ENCODE measurements at places on chromosomes 4 and X.
A peak's percentile ranks its signal among the peaks of the same experiment; 100 is the strongest.

DNA sequence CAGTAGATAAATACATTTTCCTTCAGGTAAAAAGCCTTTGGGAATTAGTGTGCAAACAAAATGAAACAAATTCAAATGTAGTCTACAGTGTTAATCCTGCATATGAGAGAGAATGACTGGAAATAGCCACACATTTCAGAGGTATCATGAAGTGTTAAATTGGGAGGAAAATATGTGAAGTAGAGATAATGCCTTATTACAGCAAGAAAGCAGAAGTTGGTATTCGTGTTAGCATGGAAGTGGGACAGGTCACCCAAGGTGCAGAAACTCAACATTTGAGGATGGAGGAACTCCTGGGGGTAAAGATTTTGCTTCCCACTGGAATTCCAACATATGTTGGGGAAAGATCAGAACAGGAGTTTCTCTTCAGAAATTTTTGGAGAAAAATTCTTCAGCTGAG, 51.3 kb downstream of the EMCN start:
- no peak for DNase-seq

GRCh38 chrX:18422325-18422724, 3.1 kb upstream of the CDKL5 start:
- no peak for DNase-seq

DNA sequence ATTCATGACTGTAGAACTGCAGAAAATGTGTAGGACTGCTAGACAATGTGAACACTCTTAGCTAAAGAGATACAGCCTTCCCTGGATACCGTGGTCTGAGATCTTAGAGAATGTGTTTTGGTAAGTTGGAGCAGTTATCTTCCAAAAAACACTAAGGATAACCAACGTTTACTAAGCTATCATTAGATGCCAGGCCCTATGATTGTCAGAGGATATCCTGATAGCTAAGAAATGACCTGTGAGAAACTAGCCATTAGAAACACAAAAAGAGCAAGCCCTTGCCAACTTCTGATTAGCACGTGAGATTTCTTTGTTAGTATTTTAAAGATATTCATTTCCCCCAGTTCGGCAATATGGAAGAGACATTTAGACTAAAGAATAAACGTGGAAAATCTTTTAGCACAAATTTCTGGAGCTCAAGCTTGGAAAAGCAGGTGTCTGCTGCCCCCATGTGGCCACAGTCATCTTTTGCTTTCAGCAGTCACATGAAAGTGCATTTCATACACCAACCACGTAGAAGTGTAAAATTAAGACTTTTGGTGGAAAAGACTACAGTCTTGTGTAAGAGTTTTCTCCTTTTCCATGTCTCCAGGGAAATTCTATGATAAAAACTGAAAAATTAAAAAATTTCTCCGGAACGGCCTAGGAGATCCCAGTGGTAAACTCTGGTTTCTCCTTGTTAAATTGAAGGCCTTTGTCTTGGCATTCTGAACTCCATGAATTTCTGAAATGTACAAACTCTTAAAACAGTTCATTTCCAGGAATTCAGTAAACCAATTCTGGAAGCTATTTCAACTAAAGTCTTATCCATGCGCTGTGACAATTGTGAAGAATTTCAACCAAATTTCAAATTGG, 136.4 kb downstream of the ZNF674 start:
- peak; percentile 48 for DNase-seq

GRCh38 chr4:150960079-150960478, 55.0 kb downstream of the LRBA start:
- no peak for DNase-seq

- no peak for DNase-seq
These were observed at the start of gene AWAT2 for GRCh38 chrX:70049925-70050324. AWAT2 (minus strand) TSS chrX:70049938; CDS start chrX:70049932, 6 bp downstream.

- no peak for DNase-seq
These were observed 1.1 kb downstream of the UVSSA start for GRCh38 chr4:1348014-1348513.

- DNase-seq: no peak
These were observed 4.4 kb upstream of the FAM184B start for GRCh38 chr4:17785858-17786257.

- DNase-seq: no peak
These were observed 43.1 kb downstream of the ATP11C start for GRCh38 chrX:139889760-139890159.

DNA sequence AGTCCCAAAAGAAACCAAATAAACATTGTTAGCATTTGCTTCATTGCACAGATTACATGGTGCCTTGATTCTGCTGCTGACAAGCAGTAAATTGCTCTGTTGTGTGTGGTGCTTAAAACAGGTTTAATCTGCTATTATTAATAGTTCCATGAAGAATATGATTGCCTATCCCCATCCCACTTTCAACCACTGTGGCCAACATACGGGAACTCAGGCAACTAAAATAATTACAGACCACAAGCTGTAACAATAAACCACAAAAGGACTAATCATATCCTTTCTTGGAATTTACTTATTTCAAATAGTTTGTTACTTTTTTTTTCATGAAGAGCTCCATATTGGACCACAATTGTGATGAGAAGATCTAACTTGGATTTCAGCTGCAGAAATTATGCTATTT, 131.5 kb downstream of the PACRGL start:
- no peak for DNase-seq

- DNase-seq: no peak
These were observed 19.5 kb upstream of the SYTL5 start for GRCh38 chrX:37986893-37987292.

DNA sequence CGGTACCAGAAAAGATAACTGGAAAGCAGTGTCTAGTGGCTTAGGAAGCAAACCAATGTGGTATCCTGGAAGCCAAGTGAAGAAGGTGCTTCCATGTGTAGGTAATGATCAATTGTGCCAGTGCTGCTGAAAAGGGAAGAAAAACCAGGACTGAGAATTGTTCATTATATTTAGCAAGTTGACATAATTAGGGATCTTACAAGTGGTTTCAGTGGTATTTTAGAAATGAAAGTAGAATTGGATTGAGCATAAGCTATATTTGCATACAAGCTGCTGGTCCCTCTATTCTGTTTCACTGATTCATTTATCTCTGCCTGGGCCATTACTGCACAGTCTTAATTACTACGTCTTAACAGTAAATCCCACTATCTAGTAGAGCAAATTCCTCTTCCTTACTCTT, 32.3 kb downstream of the PRDM8 start:
- no peak for DNase-seq

GRCh38 chr4:80058740-80059139, 14.3 kb downstream of the ANTXR2 start:
- DNase-seq: no peak

DNA sequence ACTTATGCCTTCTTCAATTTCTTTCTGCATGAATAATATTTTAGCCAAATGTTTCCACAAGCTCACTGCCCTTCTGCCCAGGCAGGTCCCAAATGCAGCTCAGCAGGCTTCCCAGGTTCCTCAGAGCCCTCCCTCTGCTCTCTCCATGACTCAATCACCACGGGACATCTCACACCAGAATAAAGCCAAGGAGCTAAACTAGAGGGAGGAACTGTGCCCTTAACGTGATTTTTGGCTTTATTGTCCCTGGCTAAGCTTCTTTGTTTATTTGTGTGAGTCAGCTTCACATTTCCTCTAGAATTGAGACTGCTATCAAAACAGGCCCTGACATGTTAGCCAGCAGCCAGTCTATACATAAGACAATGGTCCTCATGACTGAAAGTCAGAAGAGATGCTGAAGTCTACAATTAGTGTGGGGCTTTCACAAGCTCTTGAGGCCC, 186.4 kb upstream of the GALNT7 start:
- DNase-seq: no peak

DNA sequence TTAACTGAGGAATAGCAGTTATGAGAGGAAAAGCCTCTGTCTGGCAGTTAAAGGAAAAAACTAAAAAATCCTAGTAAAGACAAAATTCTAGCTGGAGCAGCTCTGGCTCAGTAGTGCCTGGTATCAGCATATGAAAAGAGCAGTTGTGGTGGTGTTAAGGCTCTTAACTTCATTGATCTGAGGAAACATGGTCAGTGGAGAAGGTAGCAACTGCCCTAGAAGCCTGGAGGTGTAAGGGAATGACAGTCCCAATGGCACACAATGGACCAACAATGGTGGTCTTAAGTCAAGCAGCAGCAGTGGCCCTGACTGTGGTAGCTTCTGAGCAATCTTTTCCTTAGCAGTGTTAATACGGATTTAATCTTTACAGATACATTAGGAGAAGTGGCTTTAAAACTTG, 189.6 kb upstream of the POF1B start:
- DNase-seq: no peak

- no peak for DNase-seq
These were observed 48.2 kb downstream of the HADH start for GRCh38 chr4:108037884-108038283.

GRCh38 chrX:68273887-68274286, 159.4 kb downstream of the OPHN1 start:
- DNase-seq: no peak

DNA sequence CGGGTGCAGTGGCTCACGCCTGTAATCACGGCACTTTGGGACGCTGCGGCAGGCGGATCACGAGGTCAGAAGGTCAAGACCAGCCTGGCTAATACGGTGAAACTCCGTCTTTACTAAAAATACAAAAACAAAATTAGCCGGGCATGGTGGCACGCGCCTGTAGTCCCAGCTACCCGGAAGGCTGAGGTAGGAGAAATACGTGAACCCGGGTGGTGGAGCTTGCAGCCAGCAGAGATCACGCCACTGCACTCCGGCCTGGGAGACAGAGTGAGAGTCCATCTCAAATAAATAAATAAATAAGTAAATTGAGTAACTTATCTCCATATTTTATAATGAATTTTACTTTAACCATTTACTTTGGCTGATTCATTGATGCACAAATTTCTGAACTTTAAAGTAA, 1913.3 kb downstream of the PCDH7 start:
- DNase-seq: no peak

DNA sequence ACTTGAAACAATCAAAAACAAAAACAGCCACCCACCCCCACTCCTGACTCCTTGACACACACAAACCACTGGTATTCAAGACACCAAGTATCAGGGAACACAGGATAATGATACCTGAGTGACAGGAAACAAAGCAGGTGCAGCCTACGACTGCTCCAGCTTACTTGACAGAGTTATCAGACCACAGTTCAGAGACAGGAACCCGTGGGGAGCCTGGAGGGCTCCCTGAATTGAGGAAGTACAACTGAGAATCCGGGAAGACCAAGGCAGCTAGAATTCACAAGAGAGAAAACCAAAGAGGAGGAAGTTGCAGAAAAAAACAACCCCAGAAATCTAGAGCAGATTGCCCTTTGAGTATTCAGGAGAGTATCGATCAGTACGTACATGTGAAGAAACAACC, 20.5 kb downstream of the COMMD8 start:
- DNase-seq: peak; percentile 54

- no peak for DNase-seq
These were observed 699.3 kb upstream of the ADGRL3 start for GRCh38 chr4:60500810-60501209.

- peak; percentile 40 for DNase-seq
These were observed 63.5 kb upstream of the WDR17 start for GRCh38 chr4:176002007-176002613.
